ENCODE measurements at places on chromosomes 12 and 14.

DNA sequence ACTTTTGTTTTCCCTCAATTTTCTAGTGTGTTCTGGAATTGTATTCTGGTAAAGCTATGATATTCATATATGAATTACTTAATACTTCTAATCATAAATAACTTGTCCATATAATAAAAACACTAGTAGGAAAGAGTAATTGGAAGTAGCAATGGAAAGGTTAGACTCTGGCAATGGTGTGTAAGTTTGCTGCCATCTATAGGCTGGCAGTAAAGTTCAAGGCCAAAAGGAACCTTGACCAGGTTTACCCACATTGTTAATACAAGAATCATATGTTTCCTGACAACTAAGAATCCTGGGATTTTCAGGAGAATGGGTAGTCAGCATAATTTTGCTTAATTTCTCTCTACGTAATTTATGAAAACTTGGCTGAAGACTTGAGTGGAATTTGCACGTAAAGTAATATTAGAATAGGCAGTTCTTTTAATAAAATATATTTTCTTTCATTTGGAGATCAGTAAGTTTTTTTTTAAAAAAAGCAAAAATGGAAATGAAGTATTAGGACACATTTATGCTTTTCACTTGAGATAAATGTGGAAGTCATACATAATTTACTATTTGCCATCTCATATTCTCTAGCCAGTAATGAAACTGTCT, 926.7 kb downstream of the GALC start:
- no peak for DNase-seq

DNA sequence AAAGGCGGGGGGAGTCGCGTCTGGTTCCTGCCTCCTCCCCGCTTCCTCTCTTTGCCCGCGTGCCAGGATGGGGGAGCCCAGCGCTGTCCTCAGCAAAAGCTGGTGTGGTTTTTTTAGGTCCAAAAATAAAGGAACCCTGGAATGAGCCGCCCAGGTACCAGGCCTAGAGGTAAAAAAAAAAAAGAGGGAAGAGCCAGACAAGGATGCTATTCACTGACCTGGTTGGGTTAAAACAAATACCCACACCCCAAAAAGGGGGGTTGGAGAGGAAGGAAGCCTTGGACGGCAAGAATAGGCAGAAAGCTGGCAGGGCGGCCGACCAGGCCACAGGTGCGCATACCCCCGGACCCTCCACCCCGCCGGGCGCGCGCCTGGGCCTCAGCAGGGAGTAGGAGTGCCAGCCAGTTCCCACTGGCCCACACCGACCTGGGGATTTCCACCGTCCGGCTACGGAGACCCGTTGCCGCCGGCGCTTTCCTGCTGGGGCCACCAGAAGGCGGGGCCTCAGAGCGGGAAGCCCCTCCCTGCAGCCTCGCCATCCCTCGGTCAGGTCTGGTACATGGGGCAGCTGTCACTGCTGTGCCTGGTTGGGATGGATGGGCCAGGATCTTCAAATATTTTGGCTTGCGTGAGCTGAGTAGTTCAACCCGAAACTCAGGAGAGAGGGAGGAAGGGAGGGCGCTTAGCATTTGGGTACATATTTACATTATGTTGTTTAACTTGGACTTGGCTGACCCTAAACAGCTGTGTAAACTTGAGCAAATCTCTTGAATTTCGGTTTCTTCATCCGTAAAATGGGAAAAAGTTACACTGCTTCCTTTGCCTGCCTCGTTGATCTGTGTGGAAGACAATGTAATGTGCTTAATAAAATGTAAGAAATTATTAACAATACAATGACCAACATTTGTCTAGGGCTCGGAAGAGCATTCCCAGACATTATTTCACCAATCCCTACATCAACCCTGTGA, 5.4 kb upstream of the IRF2BPL start:
- DNase-seq = peak; percentile 89

GRCh38 chr12:96157427-96157826, 36.7 kb upstream of the ELK3 start:
- DNase-seq = no peak

DNA sequence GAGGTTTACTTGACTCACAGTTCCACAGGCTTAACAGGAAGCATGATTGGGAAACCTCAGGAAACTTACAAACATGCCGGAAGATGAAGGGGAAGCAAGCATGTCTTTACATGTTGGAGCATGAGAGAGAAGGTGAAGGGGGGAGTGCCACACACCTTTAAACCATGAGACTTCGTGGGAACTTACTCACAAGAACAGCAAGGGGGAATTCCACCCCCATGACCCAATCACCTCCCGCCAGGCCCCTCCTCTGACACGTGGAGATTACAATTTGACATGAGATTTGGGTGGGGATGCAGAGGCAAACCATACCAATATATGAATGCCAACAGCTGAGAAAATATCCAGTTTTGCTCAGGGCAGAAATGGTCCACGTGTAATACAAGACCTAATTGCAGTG, 518.6 kb downstream of the VRK1 start:
- no peak for DNase-seq

DNA sequence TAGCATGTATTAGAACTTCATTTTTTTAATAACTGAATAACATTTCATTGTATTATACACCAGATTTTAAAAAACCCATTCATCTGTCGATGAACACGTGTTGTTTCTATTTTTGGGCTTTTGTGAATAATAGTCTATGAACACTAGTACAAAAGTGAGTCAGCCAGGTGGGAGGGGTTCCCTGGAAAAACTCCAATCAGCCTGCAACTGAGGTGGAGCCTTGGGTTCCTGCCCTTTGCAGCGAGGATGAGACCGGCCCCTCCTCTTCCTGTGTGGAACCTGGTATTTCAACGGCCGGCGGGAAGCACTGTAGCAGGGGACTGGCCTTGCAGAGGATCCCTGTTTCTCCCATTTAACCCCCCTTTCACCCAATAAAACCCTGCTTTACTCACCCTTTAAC, 56.1 kb downstream of the LMNTD1 start:
- peak; percentile 59 for DNase-seq

DNA sequence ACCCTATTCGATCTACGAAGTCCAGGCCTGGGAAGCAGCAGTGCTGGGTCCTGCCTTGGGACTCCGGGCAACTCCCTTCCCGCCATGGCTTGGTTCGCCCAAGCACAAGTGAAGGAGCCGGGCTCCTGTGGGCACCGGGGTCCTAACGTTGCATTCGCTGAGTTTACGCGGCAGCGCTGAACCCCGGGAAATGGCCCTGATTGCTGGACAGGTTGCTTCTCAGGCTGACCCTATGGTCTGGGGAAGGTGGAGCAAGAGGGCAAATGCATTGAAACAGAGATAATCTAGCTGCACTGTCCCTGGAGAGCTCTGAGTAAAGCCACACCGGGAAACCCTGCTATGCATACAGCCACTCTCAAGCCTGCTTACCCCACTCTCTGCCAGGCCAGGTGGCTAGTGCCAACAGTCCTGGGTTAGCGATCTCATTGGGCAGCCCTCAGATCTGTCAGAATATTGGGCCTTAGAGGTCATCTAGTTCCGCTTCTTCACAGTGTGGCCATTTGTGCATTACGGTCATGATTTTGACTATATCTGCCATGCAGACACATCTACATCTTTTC, 11.3 kb downstream of the SYNE3 start:
- DNase-seq = no peak

GRCh38 chr12:51391283-51392123, at the start of gene GALNT6:
Gene GALNT6, minus strand, starts transcription at chr12:51391406. Its CDS starts 11,625 bp downstream, at chr12:51379781.
- DNase-seq = peak; percentile 56

DNA sequence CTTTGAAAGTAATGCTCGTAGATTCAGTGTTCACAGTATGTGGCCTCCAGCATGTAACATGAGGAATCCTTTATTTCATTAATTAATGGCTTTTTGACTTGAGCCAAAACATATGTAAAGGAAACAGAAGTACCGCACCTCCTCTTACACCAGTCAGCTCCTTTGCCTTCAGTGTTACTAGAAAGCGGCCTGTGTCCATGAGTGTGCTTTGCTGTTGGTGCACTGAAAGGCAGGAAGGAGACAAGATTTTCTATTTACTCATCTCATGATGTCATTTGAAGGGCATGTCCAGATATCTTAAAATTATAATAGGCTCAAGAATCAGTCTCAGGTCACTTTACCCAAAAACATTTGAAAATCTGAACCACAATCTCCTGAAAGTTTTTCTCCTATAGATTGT, 9.9 kb upstream of the CCT2 start:
- DNase-seq = peak; percentile 48

- DNase-seq = peak; percentile 88
Measured at GRCh38 chr12:21912318-21912717, 28.9 kb downstream of the ABCC9 start.

- DNase-seq = peak; percentile 94
Measured at GRCh38 chr14:63438065-63438757, 105.0 kb downstream of the PPP2R5E start.

- no peak for DNase-seq
Measured at GRCh38 chr12:69298947-69299346, 49.2 kb upstream of the LYZ start.

GRCh38 chr14:54722791-54723432, 156.0 kb downstream of the SAMD4A start:
- DNase-seq = no peak

DNA sequence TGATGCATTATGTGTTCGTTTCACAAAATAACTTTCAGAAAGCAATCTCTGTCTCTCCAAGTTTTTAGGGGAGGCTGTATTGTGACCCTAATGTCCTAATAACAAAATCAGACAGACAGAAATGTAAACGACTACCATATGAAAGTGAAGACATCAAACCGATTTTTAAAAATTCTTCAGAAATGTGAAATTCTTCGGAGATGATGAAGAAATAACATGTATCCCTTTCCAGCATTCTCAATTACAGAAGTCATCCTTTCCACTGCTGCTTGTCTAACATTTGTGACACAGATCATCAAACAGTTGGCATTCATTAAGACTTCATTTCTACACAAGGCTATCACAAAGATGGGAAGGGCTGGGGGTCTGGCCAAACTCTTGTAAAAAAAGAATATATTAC, 41.0 kb downstream of the DMAC2L start:
- peak; percentile 67 for DNase-seq

GRCh38 chr12:104306376-104306775, 2.8 kb downstream of the EID3 start:
- DNase-seq = no peak

DNA sequence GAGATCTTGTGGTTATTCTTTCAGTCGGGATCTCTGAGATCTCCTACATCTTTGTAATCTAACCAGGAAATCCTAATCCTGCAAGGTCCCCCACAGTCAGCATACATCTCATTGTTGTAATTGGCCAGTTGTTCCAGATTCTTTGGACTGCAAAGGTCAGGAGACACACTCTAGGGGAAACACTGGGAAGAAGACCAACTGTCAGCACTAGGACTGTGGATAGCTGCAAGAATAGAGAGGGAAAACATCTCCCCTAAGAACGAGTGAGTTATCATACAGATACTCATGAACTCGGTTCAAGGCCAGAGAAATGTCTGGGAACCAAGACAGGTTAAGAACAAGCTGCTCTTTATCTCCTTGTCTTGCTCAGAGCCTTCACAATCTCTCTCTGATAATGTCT, 217.9 kb upstream of the TMPO start:
- no peak for DNase-seq

- no peak for DNase-seq
Measured at GRCh38 chr12:57625261-57626032, 7.6 kb downstream of the B4GALNT1 start.

DNA sequence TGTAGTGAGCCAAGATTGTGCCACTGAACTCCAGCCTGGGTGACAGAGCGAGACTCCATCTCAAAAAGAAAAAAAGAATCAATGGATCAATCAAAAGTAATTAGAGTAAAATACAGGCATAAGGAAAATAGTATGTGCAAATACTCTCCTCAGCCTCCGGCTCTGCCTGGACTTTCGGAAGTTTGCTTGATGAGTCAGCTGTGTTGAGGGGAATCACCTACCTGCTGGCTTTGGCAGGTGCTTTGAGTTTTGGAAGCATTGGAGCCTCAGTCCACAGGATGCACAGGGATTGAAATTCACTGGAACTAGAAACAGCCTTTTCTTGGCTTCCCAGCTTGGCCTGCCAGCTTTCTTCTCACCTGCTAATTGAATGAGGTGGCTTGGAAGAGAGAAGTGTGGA, 268.2 kb downstream of the PCNX1 start:
- DNase-seq = no peak

GRCh38 chr12:4905316-4905715, 4.4 kb upstream of the KCNA1 start:
- no peak for DNase-seq

DNA sequence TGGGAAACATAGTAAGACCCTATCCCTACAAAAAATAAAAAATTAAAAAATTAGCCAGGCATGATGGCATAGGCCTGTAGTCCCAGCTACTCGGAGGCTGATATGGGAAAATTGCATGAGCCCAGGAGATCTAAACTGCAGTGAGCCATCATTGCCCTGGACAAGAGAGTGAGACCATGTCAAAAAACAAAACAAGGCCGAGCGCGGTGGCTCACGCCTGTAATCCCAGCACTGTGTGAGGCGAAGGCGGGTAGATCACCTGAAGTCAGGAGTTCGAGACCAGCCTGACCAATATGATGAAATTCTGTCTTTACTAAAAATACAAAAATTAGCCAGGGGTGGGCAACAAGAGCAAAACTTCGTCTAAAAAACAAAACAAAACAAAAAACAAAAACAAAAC, 51.6 kb downstream of the FAM186A start:
- no peak for DNase-seq

All from GM23248 (cell line).